Adrenal gland (tissue), 19 donors: ENCODE measurements at places on chromosomes 4 and X. TPM values are rescaled to one million over a fixed set of nuclear protein-coding genes. Genes with fewer than 3 reads are reported as not detected.

The TMEM156 gene
- polyA plus RNA-seq: 4.1 TPM

The SERTM2 gene
- polyA plus RNA-seq: 0.03 TPM

- DNase-seq: no peak
Measured at GRCh38 chr4:161256172-161256571, 907.6 kb downstream of the FSTL5 start.

The S100G gene
- 0.48 TPM for polyA plus RNA-seq

The TASL gene
- 1.1 TPM for polyA plus RNA-seq

The NHS gene
- polyA plus RNA-seq: 10.2 TPM

GRCh38 chr4:123606336-123606735, 209.7 kb downstream of the SPRY1 start:
- no peak for DNase-seq

The ARR3 gene
- not detected for polyA plus RNA-seq

- no peak for DNase-seq
Measured at GRCh38 chr4:150098214-150098613, 20.0 kb downstream of the DCLK2 start.

The CCKAR gene
- polyA plus RNA-seq: not detected

The ARHGAP36 gene
- 17.9 TPM for polyA plus RNA-seq

The PABPC4L gene
- 0.62 TPM for polyA plus RNA-seq

The CT45A2 gene
- polyA plus RNA-seq: not detected

The TRIM60 gene
- not detected for polyA plus RNA-seq

GRCh38 chr4:5126857-5127256, 75.6 kb downstream of the STK32B start:
- DNase-seq: no peak

DNA sequence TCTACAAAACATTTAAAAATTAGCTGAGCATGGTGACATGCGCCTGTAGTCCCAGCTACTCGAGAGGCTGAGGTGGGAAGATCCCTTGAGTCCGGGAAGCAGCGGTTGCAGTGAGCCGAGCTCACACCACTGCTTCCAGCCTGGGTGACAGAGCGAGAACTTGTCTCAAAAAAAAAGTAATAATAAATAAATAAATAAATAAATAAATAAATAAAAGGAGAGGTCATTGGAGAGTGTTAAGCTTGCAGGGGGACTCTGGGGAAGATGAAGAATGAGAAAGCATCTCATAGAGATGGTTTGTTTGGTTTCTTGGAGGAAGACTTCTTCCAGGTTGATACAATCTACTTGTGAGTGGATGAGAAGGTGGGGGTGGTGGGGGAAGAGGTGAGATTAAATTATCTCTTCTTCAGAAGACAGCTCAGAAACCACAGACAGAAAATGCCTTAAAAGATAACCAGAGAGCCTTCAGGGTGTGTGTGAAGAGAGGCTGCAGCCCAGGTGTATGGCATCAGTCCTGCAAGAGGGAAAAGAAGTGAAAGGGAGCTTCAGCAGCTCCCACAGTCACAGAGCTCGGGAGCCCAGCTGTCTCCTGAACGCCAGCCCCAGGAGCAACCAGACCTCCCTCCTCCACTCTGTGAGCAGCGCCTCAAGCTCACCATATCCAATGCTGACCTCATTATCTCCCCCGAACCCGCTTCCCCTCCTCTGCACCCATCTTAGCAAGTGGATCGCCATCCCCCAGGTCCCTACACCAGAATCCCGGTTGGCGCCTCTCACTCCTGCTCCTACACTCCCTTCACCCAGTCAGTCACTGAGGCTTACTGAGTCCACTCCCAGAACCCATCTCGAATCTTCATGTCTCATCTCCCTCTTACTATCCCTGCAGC, 48.2 kb downstream of the RBM47 start:
- no peak for DNase-seq

DNA sequence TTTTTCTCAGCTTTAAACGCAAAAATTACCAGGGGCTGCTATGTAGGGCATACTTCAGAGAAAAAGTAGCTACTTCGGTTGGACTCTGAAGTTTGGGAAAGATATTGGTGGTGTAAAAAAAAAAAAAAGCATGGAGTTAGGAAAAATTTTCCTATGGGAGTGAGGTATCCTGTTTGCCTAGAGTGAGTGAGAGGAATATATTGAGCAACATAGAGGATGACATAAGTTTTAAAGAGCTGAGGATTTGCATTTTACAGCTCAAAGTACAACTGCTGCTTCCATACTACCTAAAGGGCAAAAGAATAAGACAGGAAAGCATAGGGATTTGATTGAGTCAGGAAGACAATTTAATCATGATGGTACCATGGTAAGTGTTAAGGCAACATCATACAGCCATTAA, 7.3 kb downstream of the GPRASP1 start:
- DNase-seq: no peak

- DNase-seq: no peak
Measured at GRCh38 chr4:187208651-187209050, 485.0 kb upstream of the FAT1 start.

The VCX3A gene
- polyA plus RNA-seq: 0.97 TPM

The GPC3 gene
- polyA plus RNA-seq: 3.5 TPM

- no peak for DNase-seq
Measured at GRCh38 chr4:37978248-37978924, 18.2 kb downstream of the PTTG2 start.

DNA sequence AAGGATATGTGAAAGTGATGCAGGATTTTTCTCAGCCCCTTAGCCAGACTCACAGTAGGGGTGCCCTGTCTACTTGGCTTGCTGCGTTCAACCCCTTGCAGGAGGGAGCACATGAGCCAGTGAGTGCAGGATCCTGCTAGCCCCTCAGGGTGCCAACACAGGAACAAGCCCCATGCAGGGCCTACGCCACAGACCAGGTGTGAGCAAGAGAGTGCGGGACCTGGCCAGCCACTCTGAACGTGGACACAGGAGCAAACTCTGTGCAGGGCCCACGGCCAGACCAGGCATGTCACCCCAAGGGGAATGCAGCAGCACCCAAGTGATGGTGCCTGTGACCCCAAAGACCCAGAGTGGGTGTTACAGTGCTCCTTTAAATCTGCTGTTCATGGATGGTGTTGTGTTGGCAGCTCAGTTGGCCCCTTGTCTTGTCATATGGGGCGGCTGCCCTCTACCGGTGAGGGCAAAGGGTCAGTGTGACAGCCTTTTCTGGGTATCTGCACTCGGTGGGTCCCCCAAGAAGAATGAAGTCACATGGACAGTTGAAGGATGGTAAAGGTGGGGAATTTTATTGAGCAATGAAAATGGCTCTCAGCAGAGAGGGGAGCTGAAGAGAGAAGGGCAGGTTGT, 188.4 kb upstream of the MAOA start:
- DNase-seq: no peak

GRCh38 chrX:147626605-147627004, 285.1 kb upstream of the FMR1 start:
- no peak for DNase-seq

GRCh38 chr4:53899586-53900270, 164.7 kb downstream of the CHIC2 start:
- no peak for DNase-seq

DNA sequence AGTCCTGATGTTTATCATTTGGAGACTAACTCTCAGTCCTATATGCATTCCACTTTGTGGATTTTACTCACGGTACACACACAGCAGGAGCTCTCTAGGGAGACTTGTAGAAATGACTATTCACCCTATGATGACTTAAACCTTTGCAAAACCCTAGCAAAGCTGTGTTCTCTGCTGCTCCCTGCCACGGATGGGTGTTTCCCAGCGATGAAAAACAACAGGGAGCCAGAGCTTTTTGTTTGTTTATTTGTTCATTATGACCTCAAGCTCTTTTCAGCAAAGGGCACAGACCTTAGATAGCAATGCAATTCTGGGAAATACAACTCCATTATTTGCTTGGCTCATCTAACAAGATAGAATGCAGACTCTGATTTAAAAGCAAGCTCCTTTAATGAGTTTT, 156.6 kb downstream of the GRIA3 start:
- no peak for DNase-seq

GRCh38 chr4:66606908-66607307, 936.6 kb upstream of the EPHA5 start:
- no peak for DNase-seq

GRCh38 chrX:134551376-134552048, 91.5 kb downstream of the HPRT1 start:
- DNase-seq: no peak

- no peak for DNase-seq
Measured at GRCh38 chr4:185849664-185850550, 37.9 kb upstream of the SORBS2 start.

GRCh38 chr4:186958726-186959350, 235.2 kb upstream of the FAT1 start:
- no peak for DNase-seq

The FAT1 gene
- polyA plus RNA-seq: 1.4 TPM

GRCh38 chrX:39903343-39903742, 194.4 kb downstream of the BCOR start:
- DNase-seq: no peak

- no peak for DNase-seq
Measured at GRCh38 chrX:41858161-41858775, 65.1 kb downstream of the CASK start.

- DNase-seq: no peak
Measured at GRCh38 chrX:13473442-13474163, 95.8 kb upstream of the EGFL6 start.
